ENCODE measurements at places on chromosomes 16 and 17.

- DNase-seq = peak; percentile 91
Observed at GRCh38 chr17:7237761-7238419, 1.4 kb downstream of the PHF23 start.

DNA sequence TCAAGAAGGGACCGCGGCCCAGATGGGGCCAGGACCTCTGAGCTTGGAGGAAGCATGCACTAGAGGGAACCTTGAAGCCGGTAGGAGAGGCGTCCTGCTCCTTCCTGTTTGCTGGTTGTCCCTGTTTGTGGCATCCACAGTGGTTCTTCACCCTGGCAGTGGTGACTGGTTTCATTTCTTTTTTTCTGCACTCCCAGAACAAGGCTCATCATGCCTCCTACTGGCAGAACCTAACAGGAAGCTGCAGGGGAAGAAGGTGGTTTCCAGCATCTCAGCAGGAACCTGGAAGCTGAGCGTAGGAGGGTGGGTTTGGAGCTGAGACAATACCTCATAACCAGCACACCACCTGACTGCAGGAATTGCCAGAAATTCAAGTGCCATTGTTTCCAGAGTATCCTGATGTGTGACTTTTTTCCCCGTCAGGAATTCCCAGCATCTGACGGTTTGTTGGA, 5.8 kb downstream of the TMEM231 start:
- DNase-seq = peak; percentile 22

- DNase-seq = no peak
Observed at GRCh38 chr17:48841395-48841831, 10.6 kb downstream of the CALCOCO2 start.

DNA sequence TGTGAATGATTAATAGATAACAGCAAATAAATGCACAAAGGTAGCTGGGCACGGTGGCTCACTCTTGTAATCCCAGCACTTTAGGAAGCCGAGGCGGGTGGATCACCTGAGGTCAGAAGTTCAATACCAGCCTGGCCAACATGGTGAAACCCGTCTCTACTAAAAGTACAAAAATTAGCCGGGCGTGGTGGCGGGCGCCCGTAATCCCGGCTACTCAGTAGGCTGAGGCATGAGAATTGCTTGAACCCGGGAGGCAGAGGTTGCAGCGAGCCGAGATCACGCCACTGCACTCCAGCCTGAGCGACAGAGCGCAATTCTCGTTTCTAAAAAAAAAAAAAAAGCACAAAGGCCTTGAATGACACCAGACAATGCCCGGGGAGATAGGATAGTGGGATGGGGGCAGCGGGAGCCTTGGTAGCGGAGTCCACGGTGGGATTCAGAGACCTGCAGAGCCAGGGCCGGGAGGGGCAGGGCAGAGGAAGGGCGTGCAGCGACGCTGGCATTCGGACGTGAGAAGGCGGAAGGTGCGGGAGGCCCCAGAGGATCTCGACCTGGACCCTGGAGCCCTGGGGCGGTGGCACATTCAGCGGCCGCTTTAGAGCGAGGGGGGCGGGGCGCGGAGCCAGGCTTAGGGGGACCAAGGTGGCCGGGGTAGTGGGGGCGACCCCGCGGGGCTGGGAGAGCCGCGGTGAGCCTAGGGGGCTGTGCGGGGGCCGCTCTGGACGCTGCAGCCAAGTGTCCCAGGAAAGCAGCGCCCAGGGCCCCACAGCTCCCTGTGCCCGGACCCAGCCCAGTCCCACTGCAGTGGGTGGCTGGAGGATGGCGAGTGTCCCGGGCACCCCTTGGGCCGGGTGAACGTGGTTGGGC, 999 bp upstream of the FLYWCH2 start:
- DNase-seq = peak; percentile 53

GRCh38 chr16:24819462-24820040, 26.2 kb upstream of the SLC5A11 start:
- no peak for DNase-seq
